ENCODE measurements at places on chromosomes 12 and 14.

DNA sequence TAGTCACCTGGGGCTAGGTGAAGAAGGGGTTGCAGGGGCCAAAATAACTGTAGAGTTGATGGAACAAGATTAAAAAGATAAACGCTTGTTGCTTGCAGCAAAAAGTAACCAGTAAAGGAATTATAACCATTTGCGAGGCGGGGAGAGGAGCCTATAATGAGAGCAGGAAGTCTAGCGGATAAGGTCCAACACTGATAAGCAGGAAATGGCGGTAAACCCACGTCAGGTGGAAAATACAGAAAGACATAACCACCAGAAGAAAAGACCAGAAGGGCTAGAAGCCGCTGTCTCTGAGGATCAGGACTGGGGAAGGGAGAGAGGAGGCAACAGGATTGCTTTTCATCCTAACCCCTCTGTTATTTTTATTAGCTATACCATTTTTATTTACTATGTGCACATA lies 303.3 kb downstream of the DPF3 start:
- DNase-seq, result no peak

DNA sequence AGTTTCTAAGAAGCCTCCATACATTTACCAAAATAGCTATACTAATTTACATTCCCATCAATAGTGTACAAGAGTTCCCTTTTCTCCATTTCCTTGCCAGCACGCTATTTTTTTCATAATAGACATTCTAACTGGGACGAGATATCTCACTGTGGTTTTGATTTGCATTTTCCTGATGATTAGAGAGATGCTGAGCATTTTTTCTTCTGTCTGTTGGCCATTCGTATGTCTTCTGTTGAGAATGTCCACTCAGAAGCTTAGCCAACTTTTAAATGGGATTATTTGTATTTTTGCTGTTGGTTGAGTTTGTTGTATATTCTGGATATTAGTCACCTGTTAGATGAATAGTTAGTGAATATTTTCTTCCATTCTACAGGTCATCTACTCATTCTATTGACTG lies 144.1 kb downstream of the PRKD1 start:
- DNase-seq, result no peak

- no peak for DNase-seq
Measured at GRCh38 chr14:76267322-76268046, 108.5 kb upstream of the ESRRB start.

- DNase-seq, result no peak
Measured at GRCh38 chr14:79638672-79639266, 572.5 kb downstream of the DIO2 start.

- no peak for DNase-seq
Measured at GRCh38 chr14:66174453-66174891, 311.7 kb upstream of the CCDC196 start.

- DNase-seq, result no peak
Measured at GRCh38 chr12:22657538-22657937, 32.6 kb downstream of the ETNK1 start.

DNA sequence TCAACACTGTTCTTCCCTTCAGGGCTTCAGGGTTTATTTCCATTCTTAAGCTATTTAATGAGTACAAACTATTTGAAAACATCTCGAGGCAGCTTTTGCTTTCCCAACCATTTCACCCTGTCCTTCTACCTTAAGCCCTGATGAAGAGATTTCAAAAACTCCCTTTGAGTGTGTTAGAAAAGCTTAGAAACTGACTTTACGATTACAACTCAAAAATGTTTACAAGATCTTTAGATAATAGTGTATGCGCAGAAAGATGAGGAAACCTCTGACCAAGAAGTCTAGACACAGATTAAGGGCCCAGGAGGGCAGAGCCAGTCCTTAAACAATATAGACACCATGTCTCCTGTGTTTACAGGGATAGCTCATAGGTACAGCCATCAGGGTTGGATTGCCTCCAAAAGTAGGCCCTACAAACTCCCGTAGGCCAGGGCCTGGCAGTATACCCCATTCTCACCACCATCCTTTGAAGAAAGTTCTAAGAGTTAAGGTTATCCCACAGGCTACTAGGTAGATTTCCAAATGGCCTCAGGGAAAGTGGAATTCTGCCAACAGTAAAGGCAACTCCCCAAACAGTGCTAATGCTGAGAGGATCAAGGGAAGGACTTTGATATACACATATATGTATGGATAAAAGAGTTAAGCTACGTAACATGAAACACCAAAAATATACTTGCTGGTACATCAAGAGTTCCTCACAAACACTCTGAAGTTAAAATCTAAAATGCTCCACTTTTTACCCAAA lies 11.4 kb upstream of the SOS2 start:
- DNase-seq, result no peak

Measured in bone marrow (tissue), 2 donors.